A549 treated with AZD2906 at 1 μM for 4 hours (cell line): ENCODE measurements at places on chromosomes 2 and 18. TPM values are rescaled to one million over a fixed set of nuclear protein-coding genes. Genes with fewer than 3 reads are reported as not detected.

The GPR75 gene
- 1.2 to 2.0 TPM (median 1.6 TPM) in 5 replicates for total RNA-seq

The MAB21L4 gene
- 0.13 to 0.35 TPM (median 0.28 TPM) in 5 replicates for total RNA-seq

The AFG3L2 gene
- 34.7 to 46.5 TPM (median 36.9 TPM) in 5 replicates for total RNA-seq

The CTNNA2 gene
- total RNA-seq, result 0.08 to 0.62 TPM (median 0.26 TPM) in 5 replicates

The PID1 gene
- 4.0 to 5.3 TPM (median 4.5 TPM) in 5 replicates for total RNA-seq

The RRM2 gene
- total RNA-seq, result 206 to 239 TPM (median 227 TPM) in 5 replicates

The WNT6 gene
- 0.17 to 0.27 TPM (median 0.25 TPM) in 5 replicates for total RNA-seq
